ENCODE measurements at places on chromosomes 2 and 18. TPM values are rescaled to one million over a fixed set of nuclear protein-coding genes. Genes with fewer than 3 reads are reported as not detected.

GRCh38 chr18:59460072-59460420 lies 101.0 kb upstream of the LMAN1 start:
- DNase-seq: no peak

SH2D6 gene
- total RNA-seq: not detected

DNA sequence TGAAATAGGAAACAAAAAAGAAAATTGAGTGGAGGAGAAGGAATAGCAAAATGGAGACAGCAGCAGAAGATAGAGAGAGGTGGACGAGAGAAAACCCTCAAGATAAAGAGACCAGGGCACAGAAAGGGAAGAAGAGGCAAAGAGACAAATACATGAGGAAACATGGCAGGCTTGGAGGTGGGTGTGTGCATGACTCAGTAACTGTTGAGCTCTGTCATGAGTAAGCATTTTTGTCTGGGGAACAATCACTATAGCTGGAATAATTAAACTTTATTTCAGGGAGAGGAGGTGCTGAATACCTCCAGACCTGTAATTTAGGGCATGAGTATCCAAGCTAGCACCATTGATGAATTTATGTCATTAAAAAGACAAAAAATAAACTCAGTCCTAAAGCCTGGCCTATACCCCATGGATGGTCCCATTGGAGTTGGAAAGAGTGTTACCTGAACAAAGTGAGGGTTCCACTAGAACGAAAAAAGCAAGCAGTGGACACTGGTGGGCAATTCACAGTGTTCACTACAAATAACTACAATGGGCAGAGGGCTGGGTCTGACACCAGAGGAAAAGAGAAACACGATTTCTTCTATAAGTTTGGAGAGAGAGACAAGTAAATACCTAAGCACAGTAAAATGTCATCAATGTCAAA lies 145.5 kb downstream of the ADCYAP1 start:
- no peak for DNase-seq

DNA sequence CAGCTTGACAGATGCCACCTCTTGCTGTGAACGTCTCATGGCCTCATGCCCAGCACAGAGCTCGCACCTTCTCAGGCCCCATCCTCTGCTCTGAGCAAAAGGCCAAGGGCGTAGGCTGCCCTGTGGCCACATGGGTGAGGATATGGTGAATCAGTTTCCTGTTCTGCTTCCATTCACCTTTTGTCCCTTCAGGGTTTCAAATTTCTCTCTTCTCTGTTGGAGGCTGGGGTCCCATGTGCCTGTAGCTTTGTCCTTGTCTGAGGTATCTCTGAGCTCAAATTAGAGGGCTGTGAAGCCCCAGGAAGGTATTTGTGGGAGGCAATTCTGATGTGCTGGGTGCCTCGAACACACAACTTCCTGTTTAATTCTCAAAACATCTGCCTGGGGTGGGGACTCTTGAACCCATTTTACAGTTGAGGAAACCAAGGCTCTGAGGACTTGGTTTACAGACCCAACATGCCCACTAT lies 29.0 kb downstream of the ZAP70 start:
- DNase-seq: no peak

ZNF513 gene
- 25.9 TPM for total RNA-seq

RUFY4 gene
- total RNA-seq: not detected

DNA sequence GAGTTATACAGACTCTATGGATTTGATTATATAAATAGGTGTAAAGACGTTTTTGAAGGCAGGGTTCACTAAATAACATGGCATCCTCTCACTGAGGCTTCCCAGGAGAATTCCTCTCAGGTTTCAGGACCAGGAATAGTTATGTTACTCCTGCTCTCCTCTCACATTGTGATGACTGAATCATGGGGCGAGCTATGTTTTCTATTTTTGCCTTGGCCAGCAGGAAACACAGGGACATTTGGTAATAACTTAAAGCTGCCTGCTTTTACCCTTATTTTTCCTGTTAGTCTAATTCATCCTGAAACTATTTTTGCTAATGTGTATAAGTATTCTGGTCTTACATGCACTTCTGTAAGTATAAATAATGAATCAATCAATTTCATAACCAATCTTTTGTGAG lies 115.3 kb upstream of the ITGB6 start:
- no peak for DNase-seq

GRCh38 chr18:22411446-22411845 lies 6.3 kb downstream of the CTAGE1 start:
- no peak for DNase-seq

- DNase-seq: peak; percentile 80
These were observed at the start of gene IGFBP2 for GRCh38 chr2:216632952-216633615. IGFBP2 (plus strand) TSS chr2:216633420; CDS start chr2:216633524, 104 bp downstream.

- DNase-seq: no peak
These were observed 33.7 kb downstream of the STARD6 start for GRCh38 chr18:54323970-54324369.

GRCh38 chr2:241111440-241111805 lies 9.3 kb upstream of the MTERF4 start:
- no peak for DNase-seq

AKAIN1 gene
- total RNA-seq: 1.1 TPM

- DNase-seq: no peak
These were observed 63.6 kb upstream of the ACSL3 start for GRCh38 chr2:222797261-222797660.

FSHR gene
- total RNA-seq: not detected

GRCh38 chr18:75524181-75524580 lies 96.7 kb upstream of the SMIM21 start:
- DNase-seq: no peak

DPY30 gene
- total RNA-seq: 84.5 TPM

DNA sequence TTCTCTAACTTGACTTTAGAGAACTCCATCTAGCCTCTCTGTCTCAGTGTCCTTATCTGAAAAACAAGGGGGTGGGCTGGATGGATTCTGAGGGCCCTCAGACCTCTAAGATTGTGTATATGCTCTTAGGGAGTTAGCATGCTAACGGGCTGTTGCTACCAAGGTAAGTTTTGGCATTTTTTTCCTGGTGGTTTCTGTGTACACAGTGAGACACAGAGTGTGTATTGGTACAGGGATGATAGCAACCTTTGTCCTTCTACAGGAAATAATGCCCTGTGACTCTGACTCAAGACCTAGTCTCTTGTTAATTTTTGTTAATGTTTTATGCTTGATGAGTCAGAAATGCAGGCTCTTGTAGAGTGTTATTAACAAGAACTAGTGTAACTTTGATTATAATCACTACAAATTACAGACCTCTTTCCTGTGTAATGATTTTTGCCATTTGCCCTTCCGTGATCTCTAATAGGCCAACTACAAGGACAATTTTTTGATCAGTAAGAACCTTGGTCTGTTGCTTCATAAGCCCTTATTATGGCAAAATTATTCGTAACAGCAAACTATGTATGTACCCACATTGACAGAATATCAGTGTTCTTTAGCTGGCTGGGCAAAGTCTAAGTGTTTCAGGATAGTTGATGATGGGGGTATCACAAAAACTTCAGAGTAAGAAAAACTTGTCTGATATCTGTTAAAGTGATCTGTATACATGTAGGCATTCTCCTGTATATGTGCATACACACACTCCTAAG lies 89.7 kb downstream of the SPTBN1 start:
- no peak for DNase-seq

DNA sequence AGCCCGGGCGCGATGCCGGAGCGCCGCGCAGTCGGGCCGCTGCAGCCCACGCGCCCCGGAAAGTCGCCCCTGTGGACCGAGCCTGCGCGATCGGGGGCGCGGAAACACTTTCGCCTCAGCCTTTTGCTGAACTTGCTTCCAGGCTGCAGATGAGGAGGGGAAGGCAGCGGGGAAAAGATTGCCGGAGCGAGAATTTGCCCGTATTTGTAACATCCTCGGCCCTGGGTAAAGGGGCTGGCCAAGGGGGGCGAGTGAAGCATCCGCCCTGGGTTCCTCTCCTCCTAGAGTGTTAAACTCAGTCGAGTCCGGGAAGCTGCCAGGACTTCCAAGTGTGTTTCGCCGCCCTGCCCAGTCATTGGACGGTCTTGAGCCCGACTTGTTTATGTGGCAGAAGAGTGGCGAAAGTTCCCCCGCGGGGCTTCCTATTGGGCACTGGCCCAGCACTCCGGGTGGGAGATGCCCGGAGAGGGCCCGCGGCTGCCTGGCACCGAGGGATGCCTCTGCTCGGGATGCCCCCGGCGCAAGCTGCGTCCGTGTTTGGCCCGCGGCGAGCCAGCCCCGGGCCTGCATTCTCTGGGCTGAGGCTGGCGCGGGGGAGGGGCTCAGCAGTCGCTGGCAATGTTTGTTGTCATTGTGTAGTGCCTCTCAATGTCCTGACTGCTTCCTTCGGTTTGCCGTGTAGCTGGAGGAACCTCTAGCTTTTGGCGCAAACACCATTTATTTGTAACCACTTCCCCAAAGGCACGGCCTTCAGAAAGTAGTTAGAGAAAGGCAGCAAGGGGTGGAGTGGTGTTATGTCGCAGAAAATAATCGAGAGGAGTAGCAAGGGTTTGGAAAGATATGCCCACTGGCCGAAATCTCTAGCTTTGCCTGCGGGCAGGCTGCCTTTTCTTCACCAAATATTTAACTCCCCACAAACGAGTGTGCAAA lies 1.1 kb downstream of the CYBRD1 start:
- peak; percentile 72 for DNase-seq

GRCh38 chr2:151523850-151524249 lies 114.1 kb downstream of the RIF1 start:
- no peak for DNase-seq

DNA sequence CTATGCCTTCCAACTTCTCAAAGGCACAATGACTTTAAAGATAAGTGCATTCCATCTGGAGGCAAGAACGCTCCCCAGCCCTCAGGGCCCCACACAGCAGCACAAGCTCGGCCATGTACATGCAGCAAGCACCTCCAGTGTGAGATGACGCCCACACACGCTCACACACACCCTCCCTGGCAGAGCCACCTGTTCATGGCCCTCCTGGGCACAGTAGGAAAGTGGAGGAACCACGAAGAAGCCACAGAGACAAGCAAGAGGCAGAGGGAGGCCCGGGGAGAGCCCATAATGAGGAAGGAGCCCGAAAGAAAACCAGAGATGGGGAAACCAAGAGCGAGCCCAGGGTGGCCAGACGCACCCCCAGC lies 21.7 kb downstream of the BIN1 start:
- DNase-seq: no peak

DNA sequence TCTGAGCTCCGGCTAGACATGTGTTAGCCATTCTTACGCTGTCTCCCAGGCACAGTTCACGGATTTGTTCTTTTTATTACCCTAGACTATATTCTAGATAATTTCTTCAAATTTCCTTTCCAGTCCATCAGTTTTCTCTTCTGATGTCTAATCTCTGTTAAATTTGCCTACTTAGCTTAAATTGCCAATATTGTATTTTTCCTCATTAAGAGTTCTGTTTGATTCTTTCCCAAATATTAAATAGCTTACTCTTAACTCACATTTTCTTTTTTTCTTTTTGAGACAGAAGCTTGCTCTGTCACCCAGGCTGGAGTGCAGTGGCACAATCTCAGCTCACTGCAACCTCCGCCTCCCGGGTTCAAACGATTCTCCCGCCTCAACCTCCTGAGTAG lies 21.2 kb downstream of the CROCC2 start:
- no peak for DNase-seq

All from type B pancreatic cell (in vitro differentiated cells).